ENCODE measurements at places on chromosomes 4 and X.

- no peak for DNase-seq
Measured at GRCh38 chr4:848307-848691, 22.4 kb upstream of the CPLX1 start.

GRCh38 chr4:47442980-47443379 is 20.5 kb downstream of the COMMD8 start:
- DNase-seq: no peak

GRCh38 chrX:12583543-12583942 is 207.7 kb upstream of the PRPS2 start:
- DNase-seq: no peak

- no peak for DNase-seq
Measured at GRCh38 chr4:146274774-146275173, 60.4 kb downstream of the REELD1 start.

GRCh38 chr4:113971706-113972360 is 7.6 kb downstream of the ARSJ start:
- DNase-seq: no peak

DNA sequence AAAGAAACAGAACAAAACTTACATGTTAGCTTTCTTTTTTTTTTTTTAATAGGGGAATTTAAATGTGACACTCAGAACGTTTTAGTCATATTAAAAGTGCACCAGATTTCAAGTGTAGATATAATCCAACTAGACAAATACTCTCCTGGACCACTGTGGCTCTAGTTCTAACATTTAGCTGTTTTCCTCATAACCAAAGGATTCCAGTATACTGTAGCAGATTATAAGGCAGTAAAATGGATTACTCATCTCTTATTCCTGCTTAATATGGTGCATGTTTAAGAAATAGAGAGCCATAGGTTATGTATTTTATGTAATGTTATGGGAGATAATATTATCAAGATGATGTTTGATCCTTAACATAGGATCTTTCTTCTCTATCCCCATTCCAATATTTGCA is 1339.5 kb upstream of the AGA start:
- no peak for DNase-seq

DNA sequence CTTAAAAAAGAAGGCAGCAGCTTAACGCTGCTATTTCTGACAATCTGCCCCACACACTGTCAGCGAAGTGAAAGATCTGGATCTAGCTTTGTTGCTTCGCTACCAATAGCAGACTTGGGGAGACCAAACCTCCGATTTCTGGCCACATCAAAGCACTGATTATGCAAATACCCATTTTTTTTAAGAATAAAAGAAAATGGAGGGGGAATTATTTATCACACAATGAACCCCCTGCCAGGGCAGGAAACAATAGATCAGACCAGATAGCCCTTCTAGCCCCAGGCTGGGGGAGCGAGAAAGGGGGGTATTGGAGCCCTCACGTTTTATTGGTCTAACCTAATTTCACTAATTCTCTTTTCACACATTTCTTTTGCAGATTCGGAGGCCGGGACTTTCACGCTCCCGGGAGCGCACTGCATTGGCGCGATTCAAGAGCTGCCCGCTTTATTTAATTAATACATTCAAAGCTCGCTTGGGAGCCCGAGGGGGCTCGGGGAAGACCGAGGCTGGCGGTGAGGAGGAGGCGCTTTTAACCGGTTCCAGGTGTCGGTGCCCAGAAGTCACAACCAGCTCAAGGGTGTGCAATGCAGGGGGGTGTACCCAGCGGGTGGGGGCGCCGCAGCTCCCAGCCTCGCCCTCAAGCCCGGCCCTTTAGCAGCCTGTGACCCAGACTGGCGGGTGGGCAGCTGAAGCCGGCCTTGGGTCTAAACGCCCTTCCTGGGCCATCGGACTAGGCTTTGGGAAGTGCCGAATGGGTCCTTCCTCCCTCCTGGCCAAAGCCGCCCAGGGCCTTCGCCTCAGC is 5.5 kb downstream of the NEUROG2 start:
- DNase-seq: no peak

GRCh38 chr4:111602848-111603247 is 542.4 kb upstream of the FAM241A start:
- DNase-seq: no peak

GRCh38 chr4:35164063-35164462 is 1080.3 kb downstream of the ARAP2 start:
- no peak for DNase-seq

DNA sequence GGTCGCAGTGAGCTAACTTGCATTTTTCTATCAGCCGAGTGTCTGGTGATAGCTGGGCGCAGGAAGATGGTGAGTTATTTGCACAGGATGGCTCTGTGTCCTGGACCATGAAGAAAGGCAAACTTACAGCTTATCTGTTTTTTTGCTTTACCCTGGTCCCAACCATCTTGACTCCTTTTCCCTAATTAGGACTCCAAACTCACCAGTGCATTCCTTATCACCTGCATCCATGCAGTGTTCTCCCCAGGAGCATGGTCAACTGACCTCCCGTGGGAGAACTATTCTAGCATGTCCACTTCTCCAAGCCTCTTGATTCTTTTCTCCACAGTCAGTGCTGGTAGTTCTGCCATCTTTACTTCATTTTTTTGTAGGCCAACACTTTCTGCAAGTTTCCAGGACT is 68.2 kb upstream of the WWC2 start:
- DNase-seq: no peak

DNA sequence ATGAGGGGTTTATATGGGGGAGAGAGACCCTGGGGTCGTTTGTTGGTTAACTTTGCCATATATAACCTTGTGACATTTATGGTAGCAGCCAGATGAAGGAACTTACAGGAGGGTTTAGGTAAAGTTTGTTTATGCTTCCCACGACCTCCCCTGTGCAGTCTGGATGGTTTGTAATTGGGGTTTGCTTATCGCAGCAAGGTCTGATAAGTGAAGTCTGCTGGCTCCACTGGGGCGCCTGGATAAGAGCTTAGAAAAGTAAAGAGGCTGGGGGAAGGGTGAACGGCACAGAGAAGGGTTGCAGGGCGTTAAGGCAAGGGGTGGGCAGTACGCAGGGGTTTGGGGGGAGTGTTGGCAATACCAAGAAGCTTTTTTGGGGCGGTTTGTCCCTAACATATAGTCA is 98.7 kb downstream of the KDM6A start:
- DNase-seq: no peak

DNA sequence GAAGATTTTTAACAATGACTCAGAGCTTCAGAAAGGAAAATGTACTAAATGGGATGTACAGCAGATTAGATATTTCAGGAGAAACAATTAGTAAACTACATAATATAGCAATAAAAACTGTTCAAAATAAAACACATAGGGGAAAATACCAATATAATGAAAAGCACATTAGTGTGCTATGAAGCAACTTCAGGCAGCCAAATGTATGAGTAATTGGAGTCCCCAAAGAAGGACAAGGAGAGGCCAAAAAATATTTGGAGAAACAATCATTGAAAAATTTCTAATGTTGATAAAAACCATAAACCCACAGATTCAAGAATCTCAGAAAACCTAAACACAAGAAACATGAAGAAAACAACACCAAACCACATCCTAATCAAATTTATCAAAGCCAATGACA is 129.3 kb upstream of the CHRDL1 start:
- no peak for DNase-seq

DNA sequence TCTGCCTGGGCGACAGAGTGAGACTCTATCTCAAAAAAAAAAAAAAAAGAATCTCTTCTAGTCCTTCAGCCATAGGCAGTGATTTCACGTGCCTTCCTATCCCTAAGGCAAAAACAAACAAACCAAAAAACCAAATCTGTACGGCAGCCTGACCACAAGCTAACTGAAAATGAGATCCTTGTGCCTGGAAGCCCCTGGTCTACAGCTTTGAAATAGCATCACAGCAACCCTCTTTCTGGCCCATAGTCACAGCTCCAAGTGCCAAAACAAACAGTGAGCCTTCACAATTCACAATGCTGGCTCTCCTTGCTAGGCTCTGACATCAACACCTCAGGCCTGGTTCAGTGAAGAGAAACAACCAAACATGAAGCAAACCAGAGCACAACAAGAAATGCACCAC is 46.1 kb downstream of the TMEM150C start:
- peak; percentile 40 for DNase-seq

DNA sequence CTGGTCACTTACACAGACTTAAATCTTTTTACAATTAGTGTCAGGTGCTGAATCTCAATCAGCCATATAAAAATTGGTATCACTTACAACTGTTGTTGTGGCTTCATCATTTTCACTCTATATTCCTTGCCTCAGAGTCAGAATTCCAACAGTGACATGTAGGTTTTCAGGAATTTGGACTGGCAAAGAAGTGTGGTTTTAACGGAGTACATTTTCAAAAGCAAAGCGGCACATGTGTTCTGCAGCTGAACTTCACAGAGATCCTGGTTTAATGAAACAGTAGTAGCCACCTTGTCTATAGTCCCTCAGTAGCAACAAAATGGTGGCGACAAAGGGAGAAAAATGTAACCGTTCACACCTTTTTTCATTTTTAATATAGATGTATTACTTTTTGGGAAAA is 486.6 kb downstream of the FAT4 start:
- no peak for DNase-seq

DNA sequence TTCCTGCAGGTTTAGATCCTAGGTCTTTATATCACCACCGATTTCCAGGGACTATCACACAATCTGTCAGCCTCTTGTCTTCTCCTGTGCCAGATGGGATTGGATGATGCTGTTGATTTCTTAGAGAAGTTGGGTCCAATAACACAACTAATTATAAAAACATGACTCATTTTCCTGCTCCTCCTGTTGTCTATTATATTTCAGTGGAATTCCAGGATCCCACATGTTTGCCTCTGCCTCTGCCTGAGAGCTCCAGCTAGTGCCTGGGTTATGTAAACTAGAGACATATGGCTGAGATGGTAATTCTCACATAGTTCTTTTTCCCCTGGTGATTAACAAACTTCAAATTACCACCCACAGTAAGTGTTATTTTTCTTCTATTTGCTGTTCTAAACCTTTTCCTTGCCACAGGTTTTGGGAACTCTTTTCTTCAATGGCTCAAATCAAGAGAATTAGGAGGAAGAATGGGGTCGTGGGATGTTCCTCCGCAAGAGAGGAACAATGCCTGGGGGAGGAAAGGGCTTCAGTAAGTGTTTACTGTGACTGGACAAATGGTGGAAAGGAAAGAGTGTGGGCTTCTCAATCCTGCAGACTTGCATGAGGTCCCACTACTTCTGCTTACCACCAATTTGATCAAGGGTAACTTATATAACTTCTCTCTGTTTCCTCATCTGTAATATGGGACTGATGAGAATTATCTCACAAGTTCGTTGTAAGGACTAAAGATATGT is 3.4 kb upstream of the HOPX start:
- no peak for DNase-seq

DNA sequence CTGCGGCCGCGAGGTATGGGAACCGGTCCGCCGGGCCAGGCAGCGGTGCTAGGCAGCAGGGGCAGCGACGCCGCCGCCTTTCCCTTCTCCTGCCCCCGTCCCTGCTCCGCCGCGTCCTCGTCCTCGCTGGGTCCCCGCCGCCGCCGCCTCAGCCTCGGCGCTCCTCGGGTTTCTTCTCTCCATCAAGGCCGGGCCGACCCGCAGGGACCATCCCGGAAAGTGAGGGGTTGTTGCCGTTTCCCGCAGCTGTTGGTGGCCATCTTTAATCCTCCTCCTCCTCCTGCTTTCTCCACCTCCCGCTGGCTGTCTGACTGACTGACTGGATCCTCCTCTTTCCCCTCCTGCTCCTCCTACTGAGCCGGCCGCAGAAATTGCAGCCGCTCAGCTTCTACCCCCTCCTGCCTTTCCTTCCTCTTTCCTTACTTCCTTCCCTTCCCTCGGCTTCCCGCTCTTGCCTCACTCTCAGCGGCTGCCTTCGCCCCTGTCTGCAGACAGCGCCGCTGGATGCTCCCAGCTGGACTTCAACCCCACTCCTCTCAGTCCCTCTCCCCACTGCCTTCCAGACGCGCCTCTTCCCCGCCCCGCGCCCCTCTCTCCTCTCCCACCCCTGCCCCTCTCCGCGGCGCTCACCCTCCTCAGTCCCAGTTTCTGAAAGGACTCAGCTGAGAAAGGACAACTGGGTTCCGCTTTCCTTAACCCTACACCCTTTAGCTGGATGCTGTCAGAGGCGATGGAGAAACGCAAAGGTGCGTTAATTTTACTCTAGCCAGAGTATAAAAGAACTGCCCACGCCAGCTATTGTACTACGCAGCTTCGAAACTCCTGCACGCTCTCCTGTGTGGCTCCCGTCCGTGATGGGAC is at the start of gene WDFY3:
Gene WDFY3 (minus strand): TSS at position 309 of the 861 bp plus-strand sequence. CDS start 106,099 bp downstream, outside the sequence.
- DNase-seq: peak; percentile 87

GRCh38 chrX:66684196-66684595 is 45.3 kb upstream of the EDA2R start:
- no peak for DNase-seq

DNA sequence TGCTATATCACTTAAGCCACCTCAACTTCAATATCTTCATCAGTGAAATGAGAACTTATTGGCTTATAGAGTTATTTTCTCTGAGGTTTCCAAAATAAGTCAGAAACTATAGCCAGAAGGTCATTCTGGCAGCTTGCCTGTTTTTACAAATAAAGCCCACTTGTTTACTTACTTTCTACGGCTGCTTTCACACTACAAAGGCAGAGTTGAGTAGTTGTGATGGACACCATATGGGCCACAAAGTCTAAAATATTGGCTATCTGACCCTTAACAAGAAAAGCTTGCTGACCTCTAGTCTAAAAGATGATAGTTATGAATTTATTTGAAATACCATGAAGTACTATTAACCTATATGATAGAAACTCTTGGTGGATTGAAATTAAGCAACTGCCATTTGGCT is 67.3 kb upstream of the ATOH1 start:
- no peak for DNase-seq

GRCh38 chr4:13368217-13368616 is 115.9 kb downstream of the RAB28 start:
- DNase-seq: no peak

GRCh38 chrX:99901091-99901490 is 509.0 kb downstream of the PCDH19 start:
- no peak for DNase-seq

DNA sequence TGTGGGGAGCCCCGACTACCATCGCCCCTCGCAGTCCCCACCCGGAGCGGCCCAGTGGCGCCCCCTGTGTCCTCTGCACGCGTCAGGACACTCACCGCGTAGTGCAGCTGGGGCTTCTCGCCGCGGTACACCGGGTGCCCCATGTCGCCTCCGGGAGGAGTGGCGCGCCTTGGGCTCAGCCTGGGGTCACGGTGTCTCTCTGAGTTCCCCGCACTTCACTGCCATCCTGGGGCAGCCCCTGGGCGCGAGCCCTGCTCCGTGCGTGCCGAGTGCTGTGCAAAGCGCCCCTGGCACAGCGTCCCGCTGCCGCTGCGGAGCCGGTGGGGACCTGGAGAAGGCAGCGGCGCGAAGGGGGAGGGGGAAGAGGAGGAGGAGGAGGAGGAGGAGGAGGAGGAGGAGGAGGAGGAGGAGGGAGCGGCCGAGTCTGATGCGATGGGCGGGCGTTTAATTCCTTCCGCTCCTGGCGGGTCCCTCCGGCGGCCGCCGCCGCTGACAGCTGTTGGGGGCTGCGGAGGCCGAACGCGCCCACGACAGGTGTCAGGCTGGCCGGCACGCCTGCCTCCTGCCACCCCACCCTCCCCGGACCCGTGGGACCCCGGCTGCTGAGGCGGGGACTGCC is 134.3 kb downstream of the AMELX start:
- DNase-seq: peak; percentile 12

- DNase-seq: no peak
Measured at GRCh38 chrX:119981286-119982070, 37.9 kb upstream of the NKAP start.

GRCh38 chr4:109389369-109390114 is 44.1 kb upstream of the SEC24B start:
- no peak for DNase-seq

- no peak for DNase-seq
Measured at GRCh38 chr4:122959441-122959840, 37.0 kb upstream of the NUDT6 start.
